Suprapubic skin (tissue), 4 donors: ENCODE measurements at places on chromosomes 3 and 15. TPM values are rescaled to one million over a fixed set of nuclear protein-coding genes. Genes with fewer than 3 reads are reported as not detected.

The GOLGA6L10 gene
- 0.60 TPM for total RNA-seq

The CD86 gene
- total RNA-seq = 3.8 TPM

DNA sequence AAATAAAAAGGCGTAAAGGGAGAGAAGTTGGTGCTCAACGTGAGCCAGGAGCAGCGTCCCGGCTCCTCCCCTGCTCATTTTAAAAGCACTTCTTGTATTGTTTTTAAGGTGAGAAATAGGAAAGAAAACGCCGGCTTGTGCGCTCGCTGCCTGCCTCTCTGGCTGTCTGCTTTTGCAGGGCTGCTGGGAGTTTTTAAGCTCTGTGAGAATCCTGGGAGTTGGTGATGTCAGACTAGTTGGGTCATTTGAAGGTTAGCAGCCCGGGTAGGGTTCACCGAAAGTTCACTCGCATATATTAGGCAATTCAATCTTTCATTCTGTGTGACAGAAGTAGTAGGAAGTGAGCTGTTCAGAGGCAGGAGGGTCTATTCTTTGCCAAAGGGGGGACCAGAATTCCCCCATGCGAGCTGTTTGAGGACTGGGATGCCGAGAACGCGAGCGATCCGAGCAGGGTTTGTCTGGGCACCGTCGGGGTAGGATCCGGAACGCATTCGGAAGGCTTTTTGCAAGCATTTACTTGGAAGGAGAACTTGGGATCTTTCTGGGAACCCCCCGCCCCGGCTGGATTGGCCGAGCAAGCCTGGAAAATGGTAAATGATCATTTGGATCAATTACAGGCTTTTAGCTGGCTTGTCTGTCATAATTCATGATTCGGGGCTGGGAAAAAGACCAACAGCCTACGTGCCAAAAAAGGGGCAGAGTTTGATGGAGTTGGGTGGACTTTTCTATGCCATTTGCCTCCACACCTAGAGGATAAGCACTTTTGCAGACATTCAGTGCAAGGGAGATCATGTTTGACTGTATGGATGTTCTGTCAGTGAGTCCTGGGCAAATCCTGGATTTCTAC is at the start of gene RARB:
Gene RARB (plus strand): TSS at position 322 of the 847 bp plus-strand sequence. CDS start 469 bp downstream, at position 791.
- no peaks in the 10 kb centered on the region for H3K27me3 ChIP-seq
- H3K4me1 ChIP-seq = peaks cover 17% of the 10 kb centered on the region
- H3K4me3 ChIP-seq = peak within 1 kb of the TSS; percentile 56
- peak within 1 kb of the TSS; percentile 61 for H3K27ac ChIP-seq
- H3K36me3 ChIP-seq = no peaks in the 10 kb centered on the region

- no peak for DNase-seq
- peak overlapping the region; percentile 8 for H3K27ac ChIP-seq
- peaks cover 14% of the 10 kb centered on the region for H3K36me3 ChIP-seq
- H3K27me3 ChIP-seq = no peaks in the 10 kb centered on the region
- no peak overlapping the region for H3K4me3 ChIP-seq
Measured at GRCh38 chr3:53169832-53170324, 8.9 kb downstream of the PRKCD start.

DNA sequence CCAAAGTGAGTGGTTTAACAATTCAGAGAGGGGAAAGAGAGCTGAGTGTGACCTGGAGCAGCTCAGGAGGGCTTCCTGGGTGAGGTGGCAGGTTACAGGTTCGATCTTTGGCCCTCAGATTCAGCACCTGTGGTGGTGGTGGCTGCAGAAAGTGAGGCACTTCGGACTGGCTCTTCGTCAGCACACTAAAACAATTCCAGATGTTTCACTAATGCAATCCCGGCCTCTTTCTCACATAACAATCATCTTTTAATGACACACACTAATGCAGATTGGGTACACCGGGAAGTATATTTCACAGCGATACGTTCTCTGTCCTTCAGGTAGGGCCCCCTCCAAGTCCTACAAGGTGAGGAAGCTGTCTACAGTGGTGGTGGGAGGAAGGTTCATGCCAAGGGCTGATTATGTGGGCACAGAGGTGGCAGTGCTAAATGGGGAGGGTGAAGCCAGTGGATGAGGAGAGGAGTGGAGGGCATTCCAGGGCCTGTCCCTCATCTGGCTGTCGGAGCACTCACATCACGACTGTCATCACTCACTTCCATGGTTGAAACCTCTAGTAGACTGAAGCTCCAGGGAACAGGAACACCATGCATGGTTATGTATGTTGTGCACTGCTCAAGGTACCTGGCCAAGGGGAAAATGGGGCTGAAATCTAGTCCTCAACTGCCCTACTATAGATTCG is 171.1 kb downstream of the RAB11A start:
- DNase-seq = no peak
- no peak overlapping the region for H3K4me3 ChIP-seq
- H3K4me1 ChIP-seq = peaks cover 10% of the 10 kb centered on the region
- H3K27me3 ChIP-seq = peaks cover 53% of the 10 kb centered on the region
- no peak overlapping the region for H3K27ac ChIP-seq

The NMB gene
- total RNA-seq = 2.2 TPM

- no peaks in the 10 kb centered on the region for H3K4me1 ChIP-seq
- no peak for DNase-seq
- H3K36me3 ChIP-seq = no peaks in the 10 kb centered on the region
- H3K4me3 ChIP-seq = no peak overlapping the region
- no peaks in the 10 kb centered on the region for H3K27me3 ChIP-seq
Measured at GRCh38 chr3:135633078-135633477, 332.4 kb upstream of the PPP2R3A start.

GRCh38 chr3:17195192-17195611 is 310.4 kb downstream of the PLCL2 start:
- H3K4me1 ChIP-seq = peaks cover 11% of the 10 kb centered on the region
- H3K36me3 ChIP-seq = no peaks in the 10 kb centered on the region
- no peak overlapping the region for H3K4me3 ChIP-seq
- H3K27me3 ChIP-seq = no peaks in the 10 kb centered on the region
- no peak overlapping the region for H3K27ac ChIP-seq

GRCh38 chr3:54424292-54424691 is 301.9 kb downstream of the CACNA2D3 start:
- no peaks in the 10 kb centered on the region for H3K27me3 ChIP-seq
- H3K36me3 ChIP-seq = no peaks in the 10 kb centered on the region
- peaks cover 9% of the 10 kb centered on the region for H3K4me1 ChIP-seq
- H3K27ac ChIP-seq = no peak overlapping the region
- no peak overlapping the region for H3K4me3 ChIP-seq

- no peak for DNase-seq
- H3K36me3 ChIP-seq = no peaks in the 10 kb centered on the region
- H3K27me3 ChIP-seq = peaks cover 7% of the 10 kb centered on the region
- no peak overlapping the region for H3K4me3 ChIP-seq
- no peaks in the 10 kb centered on the region for H3K4me1 ChIP-seq
Measured at GRCh38 chr15:83340087-83340486, 55.6 kb upstream of the BNC1 start.

GRCh38 chr3:31848163-31848818 is 132.8 kb downstream of the OSBPL10 start:
- no peaks in the 10 kb centered on the region for H3K4me1 ChIP-seq
- no peaks in the 10 kb centered on the region for H3K27me3 ChIP-seq
- no peak overlapping the region for H3K27ac ChIP-seq
- no peak for DNase-seq
- no peaks in the 10 kb centered on the region for H3K36me3 ChIP-seq
- no peak overlapping the region for H3K4me3 ChIP-seq

DNA sequence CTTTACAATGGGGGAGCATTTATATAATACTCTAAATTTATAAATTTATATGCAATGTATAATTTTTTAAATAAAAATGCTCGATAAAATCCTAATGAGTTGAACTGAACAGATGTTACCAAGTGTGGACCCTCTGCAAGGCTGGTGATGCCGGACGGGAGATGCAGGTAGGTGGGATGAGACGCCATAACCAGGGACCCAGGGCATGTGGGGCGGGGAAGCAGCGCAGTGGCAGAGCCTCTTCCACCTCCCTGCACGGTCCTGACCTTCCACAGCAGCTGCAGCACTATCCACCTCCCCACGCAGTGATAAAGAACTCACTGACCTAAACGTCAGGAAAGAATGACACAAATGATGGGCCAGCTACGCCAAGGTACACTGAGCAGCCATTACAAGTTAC is 12.8 kb downstream of the PCSK6 start:
- no peak for DNase-seq
- no peak overlapping the region for H3K4me3 ChIP-seq
- no peak overlapping the region for H3K27ac ChIP-seq
- H3K27me3 ChIP-seq = peaks cover 9% of the 10 kb centered on the region

GRCh38 chr3:129558081-129558771 is 15.3 kb downstream of the H1-8 start:
- H3K4me1 ChIP-seq = peaks cover 74% of the 10 kb centered on the region
- H3K36me3 ChIP-seq = peaks cover 37% of the 10 kb centered on the region
- peak overlapping the region; percentile 3 for H3K27ac ChIP-seq

The MYL3 gene
- not detected for total RNA-seq

The DAZL gene
- 0.25 TPM for total RNA-seq

- no peaks in the 10 kb centered on the region for H3K36me3 ChIP-seq
- H3K4me3 ChIP-seq = no peak overlapping the region
- no peak overlapping the region for H3K27ac ChIP-seq
Measured at GRCh38 chr3:144185276-144185675, 213.7 kb downstream of the DIPK2A start.

The RETNLB gene
- total RNA-seq = not detected

The EPHB3 gene
- 119 TPM for total RNA-seq

DNA sequence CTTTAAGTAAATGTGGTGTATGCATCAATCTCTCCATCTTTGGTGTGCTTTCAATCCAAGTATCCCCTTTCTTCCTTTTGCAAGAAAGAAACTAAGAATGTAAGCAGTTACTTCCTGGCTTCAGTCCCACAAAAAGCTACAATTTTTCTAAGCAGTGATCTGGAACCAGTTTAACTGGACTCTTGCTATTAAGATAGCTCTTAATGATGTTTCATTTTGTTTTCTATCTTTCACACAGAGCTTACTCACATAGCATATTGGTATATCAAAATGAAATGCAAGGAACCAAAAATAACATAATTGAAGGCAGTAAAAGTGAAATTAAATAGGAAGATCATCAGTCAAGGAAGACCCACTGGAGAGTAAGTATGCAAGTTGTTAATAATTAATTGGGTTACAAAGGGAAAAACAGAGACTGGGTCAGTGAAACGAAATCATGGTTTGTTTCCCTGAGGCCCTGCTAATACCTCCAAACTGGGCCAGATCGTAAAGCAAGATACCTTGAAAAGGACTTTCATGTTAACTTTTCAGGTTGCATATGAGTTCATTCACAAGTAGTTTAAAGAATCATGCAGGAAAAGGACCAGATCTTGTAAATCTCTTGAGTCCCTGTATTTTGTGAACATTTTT is 41.9 kb downstream of the GPR160 start:
- no peaks in the 10 kb centered on the region for H3K4me1 ChIP-seq
- no peaks in the 10 kb centered on the region for H3K27me3 ChIP-seq
- DNase-seq = no peak

DNA sequence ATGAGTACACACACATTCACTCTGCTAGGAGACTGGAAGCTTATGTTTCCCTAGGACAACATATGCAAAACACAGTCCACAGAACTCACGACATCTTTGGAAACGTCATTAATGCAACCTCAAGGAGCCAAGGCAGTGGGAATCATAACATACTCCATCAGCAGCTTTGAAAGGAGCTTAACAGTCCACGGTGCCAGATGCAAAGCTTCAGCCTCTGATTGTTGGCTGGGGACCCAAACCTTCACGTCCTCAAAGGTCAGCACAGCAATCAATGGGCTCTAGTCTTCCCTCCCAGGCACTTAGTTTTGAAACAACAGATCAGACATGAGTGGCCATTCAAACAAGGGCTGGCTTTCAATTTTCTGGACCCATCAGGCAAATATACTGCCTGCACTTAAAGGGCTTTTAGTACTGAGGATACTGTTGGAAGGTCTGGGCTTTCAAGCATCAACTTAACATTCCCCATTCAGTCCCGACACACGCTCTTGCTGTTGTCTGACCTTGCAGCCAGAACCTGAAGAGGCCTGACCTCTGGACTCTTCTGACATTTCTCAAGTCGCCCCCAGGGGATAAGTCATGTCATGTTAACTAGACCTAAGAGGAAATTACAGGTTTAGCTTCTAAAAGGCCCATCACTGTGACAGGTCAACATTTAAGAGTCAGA is 223.0 kb downstream of the PDZRN3 start:
- H3K36me3 ChIP-seq = no peaks in the 10 kb centered on the region
- H3K4me1 ChIP-seq = peaks cover 22% of the 10 kb centered on the region
- DNase-seq = no peak
- no peak overlapping the region for H3K4me3 ChIP-seq
- no peaks in the 10 kb centered on the region for H3K27me3 ChIP-seq

The RBMS3 gene
- total RNA-seq = 23.4 TPM

- no peaks in the 10 kb centered on the region for H3K36me3 ChIP-seq
- H3K4me1 ChIP-seq = no peaks in the 10 kb centered on the region
- no peak overlapping the region for H3K27ac ChIP-seq
- no peak for DNase-seq
- H3K4me3 ChIP-seq = no peak overlapping the region
Measured at GRCh38 chr15:72923289-72923688, 129.0 kb upstream of the NEO1 start.

GRCh38 chr15:90664650-90665287 is 52.4 kb upstream of the BLM start:
- no peaks in the 10 kb centered on the region for H3K36me3 ChIP-seq
- H3K27ac ChIP-seq = peak overlapping the region; percentile 96
- no peaks in the 10 kb centered on the region for H3K27me3 ChIP-seq
- H3K4me1 ChIP-seq = peaks cover 36% of the 10 kb centered on the region
- H3K4me3 ChIP-seq = peak overlapping the region; percentile 74

The EIF2B5 gene
- total RNA-seq = 45.9 TPM

GRCh38 chr3:15215996-15216395 is 9.9 kb downstream of the CAPN7 start:
- DNase-seq = no peak
- no peaks in the 10 kb centered on the region for H3K4me1 ChIP-seq
- H3K27me3 ChIP-seq = no peaks in the 10 kb centered on the region
- peaks cover 62% of the 10 kb centered on the region for H3K36me3 ChIP-seq
